Mesangial cell (primary cell): ENCODE measurements at places on chromosomes 12 and 14. TPM values are rescaled to one million over a fixed set of nuclear protein-coding genes. Genes with fewer than 3 reads are reported as not detected.

Gene SMOC1
- 0.13 and 0.16 TPM in 2 replicates for total RNA-seq

Gene MYF5
- 0.16 TPM in 1 of 2 replicates, not detected in the other for total RNA-seq

Gene REM2
- total RNA-seq: 0.33 and 0.38 TPM in 2 replicates

Gene PDE3A
- 11.4 and 25.6 TPM in 2 replicates for total RNA-seq

Gene MYF6
- 0.13 and 0.81 TPM in 2 replicates for total RNA-seq

Gene ERP27
- 0.33 and 12.8 TPM in 2 replicates for total RNA-seq

Gene KLHL33
- 0.25 TPM in 1 of 2 replicates, not detected in the other for total RNA-seq

Gene SIX4
- 11.2 and 15.8 TPM in 2 replicates for total RNA-seq

Gene CATSPERB
- total RNA-seq: not detected in 2 replicates

Gene RAD9B
- 0.16 and 0.25 TPM in 2 replicates for total RNA-seq

Gene ZNF410
- total RNA-seq: 29.7 and 38.6 TPM in 2 replicates

Gene IFNG
- total RNA-seq: not detected in 2 replicates

Gene NID2
- 37.8 and 301 TPM in 2 replicates for total RNA-seq

Gene SLC22A17
- 16.9 and 34.9 TPM in 2 replicates for total RNA-seq

Gene RTL1
- total RNA-seq: under 0.01 and 0.16 TPM in 2 replicates

Gene NGDN
- total RNA-seq: 32.5 and 46.3 TPM in 2 replicates

Gene SLC6A12
- total RNA-seq: 1.8 TPM in 1 of 2 replicates, not detected in the other

Gene TAS2R30
- 0.63 and 0.98 TPM in 2 replicates for total RNA-seq

Gene SOCS2
- 7.5 and 25.7 TPM in 2 replicates for total RNA-seq

Gene IFNG-AS1
- not detected in 2 replicates for total RNA-seq

Gene OR11G2
- not detected in 2 replicates for total RNA-seq

Gene EFS
- total RNA-seq: 10.4 and 14.7 TPM in 2 replicates

Gene HHIPL1
- 0.81 and 3.0 TPM in 2 replicates for total RNA-seq

Gene NEUROD4
- total RNA-seq: not detected in 2 replicates

Gene GPX2
- total RNA-seq: not detected in 2 replicates

Gene SERPINA10
- not detected in 2 replicates for total RNA-seq

Gene NGB
- not detected in 2 replicates for total RNA-seq

Gene ARHGEF40
- total RNA-seq: 39.8 and 47.3 TPM in 2 replicates

Gene SDSL
- total RNA-seq: 5.5 and 12.7 TPM in 2 replicates

Gene MYL2
- not detected in 2 replicates for total RNA-seq

Gene REP15
- 0.25 and 1.1 TPM in 2 replicates for total RNA-seq

Gene FOXG1
- total RNA-seq: not detected in 2 replicates

Gene SYT1
- total RNA-seq: 7.5 and 12.0 TPM in 2 replicates
